ENCODE measurements at places on chromosomes 5 and 9.

- no peak for DNase-seq
These were observed 34.7 kb downstream of the SLC6A7 start for GRCh38 chr5:150224483-150225027.

DNA sequence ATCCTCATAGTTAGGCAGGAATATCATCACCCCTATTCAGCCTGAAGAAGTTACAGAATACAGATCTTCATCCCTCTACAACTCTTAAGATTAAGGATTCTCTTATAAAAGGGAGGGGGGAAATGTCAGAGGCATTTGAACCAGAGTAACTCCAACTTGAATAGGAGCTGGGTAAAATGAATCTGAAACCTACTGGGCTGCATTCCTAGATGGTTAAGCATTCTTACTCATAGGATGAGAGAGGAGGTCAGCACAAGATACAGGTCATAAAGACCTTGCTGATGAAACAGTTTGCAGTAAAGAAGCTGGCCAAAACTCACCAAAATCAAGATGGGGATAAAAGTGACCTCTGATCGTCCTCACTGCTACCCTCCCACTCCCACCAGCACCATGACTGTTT lies 14.4 kb downstream of the FREM1 start:
- no peak for DNase-seq

DNA sequence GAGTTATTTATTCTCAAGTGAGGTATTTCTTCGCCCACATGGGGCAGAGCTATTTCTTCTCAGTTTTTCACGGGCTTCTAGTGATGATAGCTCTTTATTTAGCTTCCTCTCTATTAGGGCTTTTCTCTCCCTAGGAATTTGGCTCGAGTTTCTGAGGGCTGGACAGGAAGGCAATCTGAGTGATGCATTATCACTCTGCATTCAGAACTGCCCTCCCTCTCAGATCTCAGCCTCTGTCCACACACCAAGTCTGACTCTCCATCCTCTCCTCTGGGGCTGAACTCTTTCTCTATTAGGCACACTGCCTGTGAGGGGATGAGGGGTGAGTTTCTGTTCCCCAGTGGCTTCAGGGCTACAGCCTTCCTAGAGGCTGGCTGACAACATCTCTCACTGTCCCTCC lies 14.9 kb upstream of the SCAMP1 start:
- no peak for DNase-seq

DNA sequence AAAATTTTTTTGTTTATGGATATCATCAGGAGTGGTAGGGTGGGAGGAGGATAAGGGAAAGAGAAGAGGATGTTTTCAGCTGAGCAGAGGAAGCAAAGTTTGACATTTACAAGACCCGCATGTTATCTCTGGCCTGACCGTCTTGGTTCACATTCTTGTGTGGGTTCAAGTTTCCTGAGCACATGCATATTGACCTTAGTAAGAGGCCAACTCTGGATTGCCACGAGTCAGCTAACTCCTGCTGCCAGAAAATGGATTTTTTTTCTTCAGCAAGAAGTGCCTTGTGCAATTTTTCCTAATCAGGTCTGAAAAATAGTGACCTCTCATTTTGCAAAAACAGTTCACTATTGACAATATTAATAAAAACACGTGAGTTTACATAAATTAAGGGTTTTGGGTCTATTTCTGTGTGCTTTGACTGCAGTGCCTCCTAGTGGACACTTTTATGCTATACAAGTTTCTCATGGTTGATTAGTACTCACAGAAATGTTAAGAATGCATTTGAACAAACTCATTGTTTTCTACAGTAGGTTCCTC lies 27.1 kb upstream of the BASP1 start:
- peak; percentile 62 for DNase-seq

DNA sequence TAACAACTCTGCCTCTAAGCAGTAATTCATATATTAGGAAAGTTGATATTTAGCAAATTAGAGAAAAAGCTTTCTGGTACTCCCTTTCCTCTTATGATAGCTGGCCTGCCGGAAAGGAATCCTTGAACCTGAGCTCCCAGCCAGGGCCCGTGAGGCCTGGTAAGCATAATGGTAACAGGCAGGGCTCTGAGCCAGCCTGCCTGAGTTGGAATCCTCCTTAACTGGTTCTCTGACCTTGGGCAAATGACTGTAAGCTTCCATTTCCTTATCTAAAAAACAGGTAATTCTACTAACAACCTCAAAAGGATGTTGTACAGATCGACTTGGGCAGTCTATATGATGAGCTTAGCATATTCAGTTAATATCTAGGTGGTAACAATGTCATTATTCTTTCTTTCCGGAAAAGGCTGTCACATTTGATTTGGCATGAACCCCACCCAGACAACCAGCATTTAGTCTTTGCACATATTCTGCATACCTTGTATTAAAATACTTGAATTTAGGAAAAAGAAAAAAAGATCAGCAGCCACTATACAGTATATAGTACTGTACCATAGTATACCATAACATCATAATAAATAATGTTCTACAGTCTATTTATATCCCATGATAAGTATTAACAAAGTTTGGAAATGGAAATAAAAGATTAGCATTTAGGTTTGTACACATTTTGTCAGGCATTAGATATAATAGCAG lies 55.7 kb upstream of the MAP3K1 start:
- no peak for DNase-seq

DNA sequence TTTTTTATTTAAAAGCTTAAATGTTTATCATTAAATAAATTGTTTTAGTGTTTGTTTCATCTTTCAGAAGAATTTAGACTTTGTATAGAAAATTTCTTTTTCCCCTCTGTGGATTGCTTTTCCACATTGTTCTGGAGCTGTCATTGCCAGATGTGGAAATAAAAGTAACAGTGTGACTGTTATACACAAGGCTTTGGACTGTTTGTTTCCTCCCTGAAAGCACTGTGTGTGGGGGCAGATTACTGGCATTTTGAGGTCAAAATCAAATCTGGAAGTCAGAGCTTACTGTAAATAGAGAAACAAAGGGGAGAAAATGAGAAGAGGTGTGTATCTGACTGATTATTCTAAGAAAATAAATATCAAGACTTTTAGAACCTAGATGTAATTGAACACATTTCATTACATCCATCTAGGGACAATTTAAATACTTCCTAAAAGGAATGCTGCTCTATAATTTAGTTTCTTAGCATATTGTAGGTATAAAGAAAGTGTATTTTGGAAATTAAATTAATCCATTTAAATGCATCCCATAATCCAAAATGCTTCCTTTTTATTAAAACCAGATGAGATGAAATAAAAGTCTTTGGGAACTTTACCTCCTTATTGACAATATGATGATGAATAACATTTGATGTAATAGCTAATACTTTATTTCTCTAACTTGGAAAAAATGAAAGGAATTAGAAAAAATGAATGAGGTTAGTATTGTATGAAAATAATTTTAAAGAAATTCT lies 51.9 kb downstream of the ERCC6L2 start:
- DNase-seq, result no peak

DNA sequence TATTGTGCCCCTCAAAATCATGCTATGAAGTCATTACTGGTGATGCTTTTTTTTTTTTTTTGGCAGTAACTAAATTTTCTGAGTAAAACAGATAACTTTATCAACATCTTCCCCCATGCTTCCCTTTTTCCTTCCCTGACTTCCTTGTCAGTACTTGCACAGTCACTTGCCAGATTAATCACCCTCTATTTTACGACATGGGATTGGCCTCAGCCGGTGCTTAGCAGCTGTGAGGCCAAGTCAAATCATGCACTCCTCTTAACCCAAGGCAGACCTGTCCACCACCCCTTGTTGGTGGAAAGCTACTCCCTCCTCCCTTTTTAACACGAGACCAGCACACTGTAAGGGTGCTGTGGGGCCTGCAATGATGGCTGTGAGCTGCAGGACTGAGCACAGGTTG lies 118.0 kb upstream of the OTULINL start:
- DNase-seq, result no peak

- no peak for DNase-seq
These were observed 150.8 kb downstream of the DOCK8 start for GRCh38 chr9:365436-365835.

- no peak for DNase-seq
These were observed 39.9 kb downstream of the PAX5 start for GRCh38 chr9:36993933-36994764.

DNA sequence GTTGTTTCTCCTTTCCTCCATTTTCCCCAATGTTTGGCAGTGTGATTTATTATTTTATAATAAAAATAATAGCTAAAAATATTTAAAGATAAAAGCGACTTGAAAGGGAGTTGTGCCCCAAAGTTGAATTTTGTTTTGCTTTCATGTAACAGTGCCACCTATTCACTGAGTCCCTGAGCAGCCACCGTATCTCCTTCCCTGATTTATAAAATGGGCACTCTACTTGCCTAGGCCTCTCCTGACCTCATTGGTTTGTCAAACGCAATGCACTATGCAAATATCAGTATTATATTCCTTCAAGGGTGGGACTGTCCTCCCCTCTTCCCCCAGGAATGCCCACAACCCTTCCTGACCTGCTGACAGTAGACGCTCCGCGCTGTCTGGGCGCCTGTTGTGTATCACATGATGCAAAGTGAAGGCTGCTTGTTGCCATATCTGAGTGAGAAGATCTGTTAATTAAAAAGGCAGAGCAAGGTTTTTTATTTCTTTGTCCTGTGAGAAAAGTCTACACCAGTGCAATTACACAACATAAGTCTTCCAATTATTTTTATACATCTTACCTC lies 81.4 kb downstream of the TTC39B start:
- DNase-seq, result no peak

GRCh38 chr9:79473704-79474103 lies 98.1 kb upstream of the TLE4 start:
- no peak for DNase-seq

GRCh38 chr5:123208668-123209501 lies 119.8 kb downstream of the PRDM6 start:
- DNase-seq, result no peak

GRCh38 chr5:5886812-5887486 lies 464.5 kb downstream of the ICE1 start:
- no peak for DNase-seq

DNA sequence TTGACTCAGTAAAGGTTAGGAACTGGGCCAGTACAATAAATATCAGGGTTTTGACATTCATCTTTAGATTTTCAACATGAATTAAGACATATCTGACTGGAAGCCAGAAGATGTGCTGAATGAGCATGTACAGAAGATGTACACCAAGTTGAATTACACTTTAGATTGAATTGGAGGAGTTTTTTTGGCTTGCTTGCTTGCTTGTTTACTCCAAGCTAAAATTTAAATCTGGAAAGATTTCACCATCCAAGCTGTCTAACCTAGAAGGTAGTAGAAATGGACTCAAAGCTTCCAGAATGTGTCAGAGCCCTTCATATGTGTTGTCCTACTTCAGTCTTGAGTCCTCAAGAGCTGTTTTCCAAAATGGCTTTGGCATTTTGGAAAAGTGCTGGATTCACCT lies 49.0 kb upstream of the FCHO2 start:
- no peak for DNase-seq

- DNase-seq, result no peak
These were observed 409.8 kb downstream of the NTRK2 start for GRCh38 chr9:85079349-85079748.

DNA sequence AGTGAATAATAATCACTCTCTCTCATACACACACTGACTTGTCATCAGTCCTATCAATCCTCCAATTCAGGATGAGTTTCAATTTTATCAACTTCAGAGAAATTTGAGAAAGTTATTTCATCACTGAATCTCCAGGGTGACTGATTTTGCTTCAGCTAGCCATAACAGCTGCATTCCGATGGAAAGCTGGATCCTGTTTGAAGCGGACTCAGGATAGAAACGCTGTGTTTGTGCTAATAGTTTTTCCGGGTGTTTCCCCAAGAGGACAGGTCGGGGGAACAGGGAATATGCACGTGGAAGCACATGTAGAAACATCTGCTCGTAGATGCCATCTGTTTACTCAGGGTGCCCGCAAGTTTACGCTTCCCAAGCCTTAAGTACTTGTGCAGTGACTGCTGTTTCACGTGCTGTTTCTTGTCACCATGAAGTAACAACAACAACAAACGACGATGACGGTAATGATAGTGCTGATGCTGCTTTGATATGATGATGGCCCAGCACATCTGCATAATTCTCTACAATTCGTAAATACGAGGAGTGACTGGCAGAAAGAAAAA lies 263.7 kb upstream of the DAPK1 start:
- no peak for DNase-seq

DNA sequence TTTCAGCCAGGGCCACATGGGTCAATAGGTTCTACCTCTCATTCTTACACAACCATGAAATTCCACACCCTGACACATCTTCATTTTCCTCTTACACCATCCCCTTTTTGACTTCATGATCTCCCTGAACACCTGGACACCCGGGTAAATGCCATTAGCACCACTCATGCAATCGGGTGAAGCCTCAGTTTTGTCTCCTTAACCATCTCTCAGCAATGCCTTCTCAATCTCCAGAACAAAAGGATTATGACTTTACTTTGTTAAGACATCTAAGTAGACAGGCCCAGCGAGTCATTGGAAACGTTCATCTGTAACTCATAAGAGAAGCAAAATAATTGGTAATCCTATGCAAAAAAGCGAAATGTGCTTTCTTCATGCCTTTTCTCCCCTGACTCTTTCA lies 49.9 kb downstream of the ADAMTS12 start:
- no peak for DNase-seq
